ENCODE measurements at places on chromosomes 1 and 21.

- no peak for DNase-seq
These were observed 136.0 kb upstream of the KLHDC7A start for GRCh38 chr1:18344755-18345154.

- DNase-seq: no peak
These were observed 31.2 kb downstream of the UBR4 start for GRCh38 chr1:19178734-19179398.

GRCh38 chr1:165216254-165216653 is 140.3 kb downstream of the LMX1A start:
- DNase-seq: no peak

DNA sequence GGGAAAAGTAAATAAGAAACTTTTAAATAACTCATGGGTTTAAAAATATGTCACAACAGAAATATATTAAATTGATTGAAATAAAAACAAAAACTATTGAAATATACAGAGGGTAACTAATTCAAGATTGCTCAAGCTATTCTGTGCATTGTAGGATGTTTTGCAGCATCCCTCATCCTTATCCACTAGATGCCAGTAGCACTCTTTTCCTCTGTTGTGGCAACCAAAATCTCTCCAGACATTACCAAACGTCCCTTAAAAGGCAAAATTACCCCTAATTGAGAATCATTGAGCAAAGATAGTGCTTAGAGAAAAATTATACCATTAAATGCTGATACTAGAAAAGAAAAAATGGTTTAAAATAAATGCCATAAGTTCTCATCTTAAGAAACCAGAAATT is 682.6 kb downstream of the RWDD3 start:
- DNase-seq: peak; percentile 14
